ENCODE measurements at places on chromosomes 3 and 15.

GRCh38 chr3:11558002-11558401 lies 85.7 kb downstream of the VGLL4 start:
- peak; percentile 74 for DNase-seq

DNA sequence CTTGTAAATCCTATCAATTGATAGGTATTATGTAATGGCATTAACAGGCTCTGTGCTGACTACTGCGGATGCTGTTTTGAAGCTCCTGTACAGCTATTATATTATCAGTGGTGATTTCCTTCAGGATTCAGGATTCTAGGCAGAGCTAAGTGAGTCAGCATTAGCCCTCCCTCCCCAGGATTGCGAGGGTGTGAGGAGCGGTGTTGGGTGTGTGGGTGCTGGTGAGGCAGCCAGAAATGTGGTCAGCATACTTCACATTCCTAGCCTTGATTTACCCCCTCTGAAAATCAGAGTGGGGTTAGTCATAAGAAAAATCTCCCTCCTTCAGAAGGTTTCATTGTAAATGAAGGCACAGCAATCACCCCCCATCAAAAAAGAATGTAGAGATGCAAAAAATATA lies 72.5 kb downstream of the SNTN start:
- peak; percentile 83 for DNase-seq

- no peak for DNase-seq
Measured at GRCh38 chr3:56999547-56999946, 60.9 kb upstream of the SPATA12 start.

DNA sequence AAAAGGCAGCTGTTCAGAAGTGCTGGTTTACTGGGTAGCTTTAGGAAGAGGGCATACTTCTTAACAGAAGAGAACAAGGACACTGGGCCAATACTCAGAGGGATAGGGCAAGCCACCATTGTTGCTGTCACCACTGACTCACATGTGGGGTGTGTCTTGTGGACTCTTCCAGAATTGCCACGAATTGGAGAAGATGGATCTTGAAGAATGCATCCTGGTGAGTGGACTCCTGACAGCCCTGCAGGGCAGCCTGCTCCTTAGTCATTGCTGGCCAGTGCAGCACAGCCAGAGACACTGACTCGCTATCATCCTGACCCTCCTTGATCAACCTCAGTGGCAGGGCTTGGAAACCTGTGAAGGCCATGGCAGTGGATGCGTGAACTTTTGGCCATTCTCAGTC lies 62.3 kb downstream of the UBP1 start:
- DNase-seq, result peak; percentile 72

- peak; percentile 18 for DNase-seq
Measured at GRCh38 chr3:113018536-113019181, 27.9 kb downstream of the GTPBP8 start.

DNA sequence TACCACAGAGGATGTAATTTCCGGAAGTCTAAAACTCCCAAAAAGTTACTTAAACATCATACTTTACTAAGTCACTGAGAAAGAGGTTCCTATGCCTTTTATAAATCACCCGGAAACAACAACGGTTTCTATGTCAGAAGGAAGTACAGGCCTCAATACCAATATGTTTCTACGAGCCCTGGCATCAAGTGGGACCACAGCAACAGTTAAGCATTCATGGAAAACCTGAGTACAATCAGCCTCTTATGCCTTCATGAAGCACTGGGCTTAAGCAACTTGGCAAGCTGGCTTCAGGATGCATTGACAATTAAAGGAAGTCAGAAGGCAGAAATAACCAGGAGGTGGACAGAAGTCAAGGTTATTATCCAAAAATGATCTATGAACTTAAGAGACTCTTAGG lies 19.1 kb upstream of the B3GNT5 start:
- no peak for DNase-seq

DNA sequence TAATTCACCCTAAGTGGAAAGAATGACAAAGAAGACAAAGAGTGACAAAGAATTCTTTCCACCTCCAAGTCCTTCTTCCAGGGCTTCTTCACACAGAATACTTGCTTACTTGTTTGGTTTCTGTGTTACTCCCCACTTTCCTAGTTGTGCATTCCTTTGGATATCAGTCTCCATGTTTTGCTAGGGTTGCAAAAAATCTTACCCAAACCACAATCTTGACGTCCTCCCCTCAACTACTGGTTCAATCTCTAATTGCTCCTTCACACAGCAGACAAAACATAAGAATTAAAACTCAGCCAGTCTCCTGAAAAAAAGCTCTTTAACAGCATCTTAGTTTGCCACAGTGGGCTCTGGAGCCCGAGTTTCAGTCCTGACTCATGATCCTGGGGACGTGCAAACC lies 297.6 kb upstream of the CHRNA7 start:
- DNase-seq, result no peak

DNA sequence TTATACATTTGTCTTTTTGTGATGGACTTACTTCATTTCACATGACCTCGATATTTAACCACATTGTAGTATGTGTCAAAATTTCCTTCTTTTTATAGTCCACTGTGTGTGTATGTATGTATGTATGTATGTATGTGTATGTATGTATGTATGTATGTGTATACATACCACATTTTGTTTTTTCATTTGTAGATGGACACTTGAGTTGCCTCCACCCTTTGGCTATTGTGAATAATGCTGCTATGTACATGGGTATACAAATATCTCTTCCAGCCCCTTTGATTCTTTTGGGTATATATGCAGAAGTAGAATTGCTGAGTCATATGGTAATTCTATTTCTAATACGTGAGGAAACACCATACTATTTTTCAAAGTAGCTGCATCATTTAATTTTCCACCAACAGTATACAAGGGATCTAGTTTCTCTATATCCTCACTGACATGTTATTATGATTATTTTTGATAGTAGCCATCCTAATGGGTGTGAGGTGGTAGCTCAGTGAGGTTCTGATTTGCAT lies 228.2 kb downstream of the OPA1 start:
- DNase-seq, result no peak

DNA sequence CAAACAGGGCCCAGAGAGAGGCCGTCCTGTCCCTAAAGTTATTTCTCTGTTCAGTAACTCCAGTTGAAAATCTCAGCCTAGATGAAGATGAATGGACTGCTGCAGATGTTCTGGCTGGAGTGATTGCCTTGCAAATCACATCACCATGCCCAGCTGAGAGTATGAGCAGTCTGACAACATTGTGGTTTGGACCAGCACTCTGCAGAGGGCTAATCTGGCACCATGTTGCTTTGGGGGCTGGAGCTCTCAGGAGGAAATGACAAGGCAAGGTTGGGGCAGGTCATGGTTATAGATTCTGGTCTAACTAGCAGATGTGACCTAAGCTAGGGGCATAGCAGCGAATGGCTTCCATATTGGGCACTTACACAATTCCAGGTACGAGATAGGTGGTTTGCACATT lies 314.2 kb downstream of the CLSTN2 start:
- DNase-seq, result no peak

DNA sequence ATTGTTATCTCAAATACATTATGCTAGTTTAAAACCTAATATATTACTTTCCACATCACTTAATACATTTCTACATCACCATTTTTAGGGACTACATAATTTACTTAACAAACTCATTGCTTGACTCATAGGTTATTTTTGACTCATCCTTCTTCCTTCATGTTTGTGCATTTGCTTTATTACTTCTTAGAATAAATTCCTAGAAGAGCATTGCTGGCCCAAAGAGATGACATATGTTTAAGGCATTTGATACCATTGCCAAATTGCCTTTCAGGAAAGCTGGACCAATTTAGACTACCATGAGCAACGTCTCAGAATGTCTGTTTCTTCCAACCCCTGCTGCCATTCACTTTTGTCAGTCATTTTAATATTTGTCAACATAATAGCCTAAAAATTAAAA lies 905.8 kb downstream of the IGSF11 start:
- DNase-seq, result peak; percentile 27

GRCh38 chr3:119627461-119627860 lies 29.8 kb downstream of the PLA1A start:
- no peak for DNase-seq

DNA sequence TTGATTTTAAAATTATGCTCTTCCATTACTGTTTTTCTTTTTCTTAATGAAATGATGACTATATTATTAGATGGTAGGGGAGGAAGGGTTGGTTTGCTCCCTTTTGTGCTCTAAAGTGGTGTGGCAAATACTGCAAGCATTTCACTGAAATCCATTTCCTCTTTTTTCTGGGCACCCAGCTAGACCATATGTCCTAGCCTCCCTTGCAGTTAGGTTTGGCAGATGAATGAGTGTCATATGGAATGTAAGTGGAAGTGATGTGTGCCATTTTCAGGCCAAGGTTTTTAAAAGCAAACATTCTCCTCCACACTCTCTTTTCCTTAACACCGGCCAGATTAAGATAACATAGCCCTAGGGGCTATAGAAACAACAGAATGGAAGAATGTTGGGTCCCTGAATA lies 363.0 kb downstream of the FGF12 start:
- no peak for DNase-seq

- DNase-seq, result peak; percentile 78
Measured at GRCh38 chr3:46705751-46706552, 4.8 kb downstream of the TMIE start.

- peak; percentile 66 for DNase-seq
Measured at GRCh38 chr3:11060500-11061251, 68.1 kb downstream of the SLC6A1 start.

DNA sequence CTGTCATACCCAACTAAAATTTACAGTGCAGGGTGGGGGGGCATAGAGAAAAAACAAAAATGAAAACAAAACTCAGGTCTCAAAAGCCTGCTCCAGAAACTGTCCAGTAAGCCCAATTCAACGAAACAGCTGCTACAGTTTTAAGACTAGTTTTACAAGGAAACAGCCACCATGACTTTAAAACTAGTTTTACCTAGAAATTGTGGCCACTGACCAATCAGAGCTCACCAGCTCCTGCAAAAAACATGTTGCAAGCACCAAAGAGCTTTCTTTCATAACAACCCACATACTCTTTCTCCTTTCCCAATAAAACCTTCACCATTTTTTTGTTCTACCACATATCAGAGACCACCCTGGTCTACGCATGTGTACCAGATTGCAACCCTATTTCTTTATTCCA lies 7.3 kb upstream of the CFAP91 start:
- peak; percentile 27 for DNase-seq

GRCh38 chr15:51232581-51232980 lies 105.8 kb downstream of the CYP19A1 start:
- no peak for DNase-seq

GRCh38 chr3:25339225-25339624 lies 88.8 kb upstream of the RARB start:
- peak; percentile 10 for DNase-seq

- peak; percentile 5 for DNase-seq
Measured at GRCh38 chr15:65377105-65377975, 462 bp downstream of the IGDCC3 start.

GRCh38 chr15:49085696-49086459 lies 39.6 kb upstream of the SECISBP2L start:
- DNase-seq, result no peak

DNA sequence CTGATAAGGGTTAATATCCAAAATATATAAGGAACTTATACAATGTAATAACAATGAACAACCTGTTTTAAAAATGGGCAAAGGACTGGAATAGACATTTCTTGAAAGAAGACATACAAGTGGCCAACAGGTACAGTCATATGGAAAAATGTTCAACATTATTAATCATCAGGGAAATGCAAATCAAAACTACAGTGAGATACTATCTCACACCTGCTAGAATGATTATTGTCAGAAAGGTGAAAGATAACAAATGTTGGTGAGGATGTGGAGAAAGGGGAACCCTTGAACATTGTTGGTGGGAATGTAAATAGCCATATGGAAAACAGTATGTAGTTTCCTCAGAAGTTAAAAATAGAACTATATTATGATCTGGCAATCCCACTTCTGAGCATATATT lies 20.4 kb downstream of the GOLM2 start:
- DNase-seq, result no peak

GRCh38 chr15:83866692-83867091 lies 212.8 kb downstream of the ADAMTSL3 start:
- no peak for DNase-seq

DNA sequence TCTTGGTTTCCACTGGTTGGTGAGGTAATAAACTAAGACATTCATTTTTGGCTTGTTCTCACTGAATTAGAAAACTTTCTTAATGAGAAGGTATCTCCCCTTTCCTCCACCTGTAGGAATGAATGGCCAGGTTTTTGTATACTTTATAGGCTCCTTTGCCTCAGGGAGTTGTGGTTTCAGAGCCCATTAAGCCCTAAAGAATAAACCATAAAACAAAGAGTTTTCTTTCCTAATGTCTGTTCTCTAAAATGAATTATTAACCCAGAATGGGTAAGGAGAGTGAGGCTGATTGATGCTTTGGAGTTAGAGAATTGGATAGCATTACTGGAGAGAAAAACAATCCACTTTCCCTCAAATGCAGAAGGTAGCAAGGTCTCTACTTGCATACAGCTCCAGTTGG lies 67.6 kb downstream of the TIGIT start:
- no peak for DNase-seq

- no peak for DNase-seq
Measured at GRCh38 chr3:5675319-5675718, 487.8 kb downstream of the EDEM1 start.

GRCh38 chr3:111227216-111227615 lies 155.6 kb downstream of the NECTIN3 start:
- peak; percentile 67 for DNase-seq

GRCh38 chr15:66472176-66472999 lies 25.2 kb downstream of the SNAPC5 start:
- DNase-seq, result no peak

- DNase-seq, result no peak
Measured at GRCh38 chr3:124621498-124621897, 108.8 kb upstream of the UMPS start.

DNA sequence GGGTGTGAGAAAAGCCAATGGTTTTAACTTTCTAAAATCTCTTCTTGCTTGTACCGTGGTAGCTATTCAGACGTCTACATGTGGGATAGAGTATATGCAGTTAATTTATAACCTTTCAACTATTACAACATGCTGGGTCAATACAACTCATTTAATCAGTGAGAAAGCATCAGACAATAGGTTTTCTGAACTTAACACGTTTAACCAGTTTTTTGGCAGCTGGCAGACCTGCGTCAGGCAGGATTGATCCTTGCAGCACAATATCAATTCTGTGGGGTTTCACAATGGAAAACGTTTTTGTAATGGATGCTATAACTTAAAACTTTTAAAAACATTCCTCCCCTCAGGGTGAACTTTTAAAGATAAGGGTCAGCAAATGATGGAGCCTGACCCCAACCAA lies 6.5 kb downstream of the GNB5 start:
- DNase-seq, result no peak
